ENCODE measurements at places on chromosomes 2 and 18.
A peak's percentile ranks its signal among the peaks of the same experiment; 100 is the strongest.

GRCh38 chr2:79716266-79716665 is 203.4 kb downstream of the CTNNA2 start:
- DNase-seq: no peak

GRCh38 chr2:38554973-38555595 is 47.6 kb downstream of the HNRNPLL start:
- DNase-seq: peak; percentile 29

GRCh38 chr2:150778828-150779227 is 291.4 kb upstream of the RND3 start:
- DNase-seq: no peak

GRCh38 chr18:32343634-32344033 is 127.0 kb downstream of the GAREM1 start:
- DNase-seq: no peak

GRCh38 chr2:84126084-84126483 is 333.0 kb downstream of the SUCLG1 start:
- DNase-seq: no peak

- no peak for DNase-seq
Measured at GRCh38 chr18:63350230-63350629, 16.8 kb downstream of the KDSR start.

GRCh38 chr2:102480285-102481195 is 7.5 kb downstream of the SLC9A4 start:
- no peak for DNase-seq

- DNase-seq: no peak
Measured at GRCh38 chr2:170943041-170943440, 14.0 kb downstream of the GORASP2 start.

DNA sequence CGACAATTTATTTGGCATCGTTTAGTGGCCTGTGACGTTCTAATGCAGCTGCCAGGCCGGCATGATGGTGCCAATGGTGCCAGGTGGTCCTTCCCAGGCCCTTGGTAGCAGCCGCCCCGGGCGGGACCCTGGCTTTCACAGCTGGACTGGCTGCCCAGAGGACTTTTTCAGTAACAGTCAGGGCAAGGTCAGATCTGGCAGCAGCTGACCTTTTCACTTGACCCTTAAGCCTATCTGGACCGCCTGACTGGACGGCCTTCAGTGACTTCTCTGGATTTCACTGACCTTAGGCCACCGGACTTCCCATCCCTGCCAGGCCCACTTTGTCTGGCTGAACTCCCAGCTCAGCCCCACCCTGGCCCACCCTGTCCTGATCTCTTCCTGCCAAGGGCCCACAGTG is 15.9 kb downstream of the TRIB2 start:
- no peak for DNase-seq

GRCh38 chr18:12384261-12384660 is 7.2 kb upstream of the AFG3L2 start:
- no peak for DNase-seq

DNA sequence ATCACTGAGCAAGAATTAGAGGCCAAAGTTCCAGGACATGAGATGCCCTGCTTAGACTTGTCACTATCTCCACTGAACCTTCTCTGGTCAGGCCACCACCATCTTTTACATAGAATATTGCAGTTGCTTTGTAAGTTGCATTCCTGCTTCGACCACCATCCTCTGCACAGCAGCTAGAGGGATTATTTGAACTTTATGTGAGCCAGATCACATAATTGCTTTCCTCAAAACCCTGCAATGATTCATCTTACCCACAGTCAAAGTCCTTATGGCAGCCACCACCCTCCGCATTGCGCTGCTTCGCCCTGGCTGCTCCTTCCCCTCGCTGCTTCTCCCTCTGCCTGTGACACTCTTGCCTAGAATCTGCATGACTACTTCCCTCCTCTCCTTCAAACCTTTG is 111.3 kb downstream of the EML6 start:
- no peak for DNase-seq

DNA sequence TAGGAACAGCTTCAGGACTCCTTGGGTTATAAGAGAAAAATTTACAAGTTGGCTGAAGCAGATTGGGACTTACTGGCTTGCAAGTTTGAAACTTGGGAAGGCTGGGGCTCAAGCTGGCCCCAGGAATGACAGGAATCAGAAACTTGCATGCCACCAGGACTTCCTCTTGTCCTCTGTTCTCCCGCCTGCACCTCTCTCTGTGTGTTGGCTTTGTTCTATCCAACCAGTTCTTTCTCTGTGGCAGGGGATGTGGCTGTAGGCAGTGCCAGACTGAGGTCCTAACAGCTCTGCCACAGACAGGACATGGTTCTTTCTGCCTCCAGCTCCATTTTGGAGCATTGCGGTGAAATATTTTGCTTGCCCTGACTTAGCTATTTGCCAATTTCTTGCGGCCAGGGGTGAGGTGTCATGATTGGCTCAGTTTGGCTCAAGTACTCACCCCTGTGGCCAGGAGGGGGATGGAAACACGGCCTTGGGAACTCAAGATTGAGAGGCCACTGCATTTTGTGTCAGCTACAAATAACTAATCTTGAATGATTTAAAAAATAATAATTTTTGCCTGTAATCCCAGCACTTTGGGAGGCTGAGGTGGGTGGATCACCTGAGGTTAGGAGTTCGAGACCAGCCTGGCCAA is 48.9 kb downstream of the MEP1B start:
- DNase-seq: no peak

GRCh38 chr2:12504443-12504842 is 212.3 kb upstream of the TRIB2 start:
- DNase-seq: peak; percentile 25

GRCh38 chr18:59690186-59690982 is 6.8 kb downstream of the CCBE1 start:
- no peak for DNase-seq

GRCh38 chr2:100817388-100817985 is 2.5 kb upstream of the NPAS2 start:
- no peak for DNase-seq

DNA sequence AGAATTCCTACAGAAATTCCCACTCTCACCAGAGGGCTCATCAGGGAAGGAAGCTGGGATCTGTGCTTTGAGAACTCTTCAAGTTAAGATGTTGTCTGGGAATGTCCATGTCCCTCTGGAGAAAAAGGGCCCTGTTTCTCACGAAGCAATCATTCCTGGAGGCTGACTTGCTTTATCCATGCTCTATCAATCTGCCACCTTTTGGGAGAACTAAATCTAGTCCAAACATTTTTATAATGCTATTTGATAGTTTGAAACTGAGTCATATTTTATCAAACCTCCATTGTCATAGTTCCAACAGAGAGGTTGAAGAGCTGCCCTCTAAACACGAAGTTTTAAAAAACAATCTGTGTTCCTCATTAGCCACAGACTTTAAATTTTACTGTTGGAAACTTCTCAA is 219.2 kb downstream of the MTX2 start:
- peak; percentile 53 for DNase-seq

- DNase-seq: no peak
Measured at GRCh38 chr18:24785019-24785418, 324.6 kb downstream of the HRH4 start.

DNA sequence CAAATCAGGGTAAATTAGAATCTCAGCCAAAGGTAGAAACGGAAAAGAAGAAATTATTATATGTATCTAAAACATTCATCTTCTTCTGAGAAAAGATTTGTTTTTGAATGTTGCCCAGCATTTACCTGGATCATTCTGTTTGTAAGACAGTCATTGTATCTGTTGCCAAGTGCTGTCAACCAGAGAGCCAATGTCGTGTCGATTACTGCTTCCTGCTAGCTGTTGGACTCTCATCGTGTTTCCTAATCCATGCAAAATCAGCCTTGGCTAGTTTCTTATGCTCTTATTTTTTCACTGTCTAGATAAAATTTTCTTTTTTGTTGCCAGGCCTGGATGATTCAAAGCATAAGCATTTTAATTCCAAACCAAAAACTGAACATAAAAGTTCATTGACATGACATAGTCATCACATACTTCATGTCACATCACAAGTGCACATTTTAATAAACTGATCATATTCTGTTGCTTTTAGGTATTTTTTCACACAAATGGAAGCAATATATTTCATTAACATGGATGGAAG is 202.3 kb downstream of the KCNH7 start:
- no peak for DNase-seq

- DNase-seq: no peak
Measured at GRCh38 chr2:233100192-233100998, 40.3 kb downstream of the INPP5D start.

DNA sequence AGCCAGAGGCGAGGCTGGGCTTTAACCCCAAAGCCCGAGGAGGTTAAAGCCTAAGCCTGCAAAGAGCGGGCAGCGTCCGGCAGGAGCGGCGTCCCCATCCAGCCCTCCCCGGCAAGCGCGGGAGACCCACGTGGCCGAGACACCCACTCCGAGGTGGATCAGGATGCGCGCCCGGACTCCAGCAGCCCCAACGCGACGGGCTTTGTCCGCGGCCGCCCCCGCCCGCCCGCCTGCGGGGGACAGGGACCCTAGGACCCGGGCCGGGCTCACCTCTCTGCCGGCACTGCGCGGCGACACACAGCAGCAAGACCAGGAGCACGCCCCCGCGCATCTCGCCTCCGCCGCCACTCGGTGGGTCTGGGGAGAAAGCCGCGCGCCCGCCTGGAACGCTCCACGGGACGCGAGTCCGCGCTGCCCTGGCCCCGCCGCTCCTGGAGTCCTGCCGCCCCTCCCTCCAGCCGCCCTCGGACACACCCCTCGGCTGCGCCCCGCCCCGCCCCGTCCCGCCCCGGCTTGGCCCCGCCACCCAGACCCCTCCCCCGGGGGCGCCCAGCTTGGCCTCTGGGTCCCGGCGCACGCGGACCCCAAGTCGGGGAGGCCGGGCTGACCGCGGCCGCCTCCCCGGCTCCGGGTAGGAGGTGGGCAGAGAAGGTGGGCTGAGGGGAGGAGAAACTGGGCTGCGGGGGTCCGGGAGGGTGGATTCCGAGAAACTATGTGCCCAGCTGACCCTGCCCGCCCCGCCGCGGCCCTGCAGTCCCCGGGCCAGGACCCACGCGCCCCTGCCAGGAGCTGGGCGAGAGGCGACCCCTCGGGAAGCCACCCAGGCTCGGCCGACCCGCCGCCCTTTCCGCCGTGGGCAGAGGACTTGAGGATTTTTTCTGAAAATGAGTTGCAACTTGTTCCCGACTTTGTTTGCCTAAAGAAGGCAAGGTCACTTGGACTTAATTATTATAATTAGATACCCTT is at the start of gene LAMA1:
Gene LAMA1, minus strand, starts transcription at position 408 of the 966 bp plus-strand sequence. Its CDS starts 77 bp downstream, at position 331.
- peak; percentile 25 for DNase-seq

- DNase-seq: no peak
Measured at GRCh38 chr2:132478461-132479105, 62.0 kb downstream of the GPR39 start.

DNA sequence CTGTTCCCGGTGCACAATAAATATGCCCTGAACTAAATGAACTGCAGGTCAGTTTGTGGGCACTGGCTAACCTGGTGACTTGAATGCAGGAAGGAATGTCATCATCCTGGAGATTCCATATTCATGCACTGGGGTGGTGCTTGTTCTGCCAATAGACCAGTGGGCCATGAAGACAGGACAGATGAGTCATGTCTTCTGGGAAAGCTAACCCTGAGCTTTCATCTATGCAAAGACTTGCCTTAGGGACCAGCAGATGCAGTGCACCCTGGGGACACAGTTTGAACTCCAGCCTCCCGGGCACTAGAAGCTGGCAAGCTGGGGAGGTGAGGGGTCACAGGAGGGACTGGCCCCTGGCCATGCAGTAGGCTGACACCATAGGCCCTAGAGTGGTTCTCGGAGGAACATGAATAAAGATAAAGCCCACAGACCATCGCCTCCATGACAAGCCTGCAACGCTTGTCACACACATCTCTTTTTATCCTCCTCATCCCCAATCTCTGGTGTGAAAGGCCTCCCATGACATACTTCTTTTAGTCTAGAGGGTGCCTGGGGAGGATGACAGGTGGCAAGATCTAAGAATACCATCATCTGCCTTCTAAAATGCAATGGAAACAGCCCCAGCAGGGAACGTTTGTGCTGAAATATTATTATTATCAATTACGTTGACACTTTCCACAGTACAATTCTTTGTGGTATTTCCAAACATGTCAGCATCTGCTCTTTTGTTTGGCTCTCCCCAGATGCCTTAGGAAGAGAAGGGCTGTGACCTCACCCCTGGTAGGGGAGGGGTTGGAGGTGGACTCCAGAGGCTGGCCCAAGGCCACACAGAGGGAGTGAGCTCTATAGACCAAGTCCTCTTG is 267.4 kb upstream of the RAB6C start:
- peak; percentile 1 for DNase-seq

- no peak for DNase-seq
Measured at GRCh38 chr2:210210185-210210584, 15.1 kb downstream of the ACADL start.

GRCh38 chr18:46262856-46263255 is 158.7 kb downstream of the HAUS1 start:
- DNase-seq: no peak

GRCh38 chr2:98191883-98192282 is 104.9 kb downstream of the VWA3B start:
- no peak for DNase-seq

DNA sequence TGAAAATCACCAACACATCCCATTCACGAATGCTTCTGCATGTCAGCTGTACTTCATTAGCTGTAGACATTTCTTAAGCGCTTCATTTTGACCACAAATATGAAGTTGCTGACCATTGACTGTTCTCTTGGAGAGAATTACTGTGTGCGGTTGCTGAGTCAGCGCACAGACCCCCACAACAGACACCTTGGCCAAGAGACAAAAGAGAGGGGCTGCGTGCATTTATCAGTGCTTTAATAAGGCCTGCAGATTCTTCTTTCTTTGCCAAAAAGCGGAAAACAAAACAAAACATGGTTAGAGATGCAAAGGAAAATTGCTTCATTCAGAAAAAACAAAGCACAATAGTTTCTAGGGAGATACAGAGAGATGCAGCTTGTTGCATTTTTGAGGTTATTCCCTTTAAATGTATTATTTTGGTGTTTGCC is 174.7 kb downstream of the ACKR3 start:
- peak; percentile 87 for DNase-seq

- DNase-seq: no peak
Measured at GRCh38 chr2:230575642-230576324, 136.9 kb upstream of the CAB39 start.

DNA sequence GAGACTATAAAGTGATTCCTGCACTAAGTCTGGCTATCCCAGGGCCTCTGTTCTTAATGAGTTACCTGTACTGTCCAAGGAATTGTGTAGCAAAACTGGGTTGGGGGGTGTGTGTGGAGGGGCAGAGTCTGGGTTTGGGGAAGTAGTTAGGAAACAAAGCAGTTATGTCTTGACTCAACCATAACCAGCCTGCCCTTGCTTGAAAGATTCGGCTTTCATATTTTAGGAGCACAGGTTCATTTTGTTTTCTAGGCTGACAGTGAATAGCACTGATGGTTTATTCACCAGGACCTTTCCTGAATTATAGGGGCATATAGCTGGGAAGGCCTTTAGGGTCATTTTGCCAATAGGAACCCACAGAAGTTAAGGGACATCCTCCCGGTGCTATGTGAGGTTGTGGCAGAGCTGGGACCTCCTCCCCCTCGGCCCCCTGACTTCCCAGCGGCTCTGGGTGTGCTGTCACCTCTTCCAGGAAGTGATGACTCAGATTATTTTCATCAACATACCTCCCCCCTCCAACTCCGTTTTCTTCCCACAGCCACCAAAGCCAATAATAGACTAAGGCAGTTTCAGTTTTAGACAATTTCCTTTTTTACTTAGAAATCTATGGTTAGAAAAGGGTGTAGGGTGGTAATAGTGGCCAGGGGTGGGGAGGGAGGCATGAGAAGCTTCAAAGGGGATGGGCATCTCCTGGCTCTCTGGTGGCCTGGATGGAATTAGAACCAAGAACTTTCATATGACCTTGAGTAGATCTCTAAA is 44.8 kb downstream of the SETBP1 start:
- peak; percentile 79 for DNase-seq

GRCh38 chr18:56233595-56233994 is 404.8 kb downstream of the TXNL1 start:
- DNase-seq: peak; percentile 88

Data from GM03348 (cell line).